ENCODE measurements at places on chromosomes 4 and X.
A peak's percentile ranks its signal among the peaks of the same experiment; 100 is the strongest.

DNA sequence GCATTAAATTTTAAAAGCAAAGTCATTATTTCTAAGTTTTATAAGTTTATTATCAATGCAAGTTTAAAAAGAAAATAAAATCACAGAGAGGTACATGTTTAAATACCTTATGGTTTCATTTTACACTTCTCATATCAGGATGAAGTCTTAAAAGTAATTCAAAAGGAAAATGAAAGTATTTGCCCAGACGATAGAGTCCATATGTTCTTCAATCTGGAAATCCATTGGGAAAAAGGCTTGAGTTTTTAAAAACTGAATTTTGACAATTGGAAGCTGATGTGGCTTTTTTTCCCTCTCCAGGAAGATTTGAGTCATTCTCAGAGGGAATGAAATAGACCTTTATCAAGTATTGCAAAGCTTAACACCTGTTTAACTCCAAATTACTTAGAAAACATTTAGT, 37.1 kb downstream of the MAB21L2 start:
- DNase-seq, result no peak

- DNase-seq, result no peak
These were observed 66.5 kb downstream of the ZFX start for GRCh38 chrX:24216037-24216436.

DNA sequence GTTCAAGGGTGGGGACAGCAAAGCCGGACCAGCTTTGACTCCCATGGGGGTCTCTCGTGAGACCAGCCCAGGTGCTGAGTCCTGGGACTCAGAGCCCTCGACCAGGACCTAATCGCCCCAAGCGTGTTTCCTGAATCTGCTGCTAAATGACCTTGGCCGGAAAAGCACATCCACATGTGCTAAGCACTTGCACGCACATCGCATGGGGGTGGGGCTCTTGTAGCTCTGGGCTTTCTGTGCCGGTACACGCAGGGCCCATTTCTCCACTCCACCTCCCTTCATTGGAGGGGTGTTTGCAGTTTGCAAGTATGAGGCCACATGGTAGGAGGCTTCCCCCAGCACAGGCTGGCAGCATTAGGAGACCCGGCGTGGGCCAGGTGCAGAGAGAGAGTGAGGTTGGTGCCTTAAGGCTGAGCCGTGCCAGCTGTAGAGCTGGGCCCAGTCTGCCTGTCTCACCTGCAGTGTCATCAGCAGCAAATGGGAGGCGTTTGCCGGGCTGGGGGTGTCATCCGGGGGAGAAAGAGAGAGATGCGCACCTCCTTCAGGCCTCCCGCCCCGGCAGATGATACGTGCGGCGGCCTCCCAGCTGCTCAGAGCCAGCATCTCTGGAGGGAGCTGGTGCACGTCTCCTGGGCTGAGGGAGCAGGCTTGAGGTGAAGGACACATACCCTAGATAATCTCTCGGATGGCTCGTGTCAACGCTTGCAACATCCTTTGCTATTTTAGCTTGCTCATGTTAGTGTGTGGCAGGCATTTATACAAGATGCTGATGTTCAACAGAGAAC, 45.2 kb upstream of the CLCN4 start:
- peak; percentile 64 for DNase-seq

DNA sequence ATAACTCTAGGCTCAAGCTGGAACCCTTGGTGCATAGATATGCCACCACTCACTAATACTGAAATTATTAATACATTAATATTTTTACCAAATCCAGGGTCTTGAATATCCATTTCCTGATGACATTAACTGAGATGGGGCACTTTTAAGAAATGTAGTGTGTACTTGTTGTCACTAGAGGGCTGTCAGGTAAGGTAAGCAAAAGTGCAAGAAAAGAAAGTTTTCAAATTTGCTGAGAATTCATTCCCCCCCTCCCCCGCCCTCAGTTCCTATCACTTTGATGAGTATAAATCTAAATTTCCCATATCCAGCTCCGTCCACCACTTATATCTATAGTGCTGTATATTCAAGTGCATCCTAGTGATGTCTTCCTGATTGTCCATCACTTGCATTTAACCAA, 20.5 kb upstream of the WDR44 start:
- DNase-seq, result peak; percentile 7

DNA sequence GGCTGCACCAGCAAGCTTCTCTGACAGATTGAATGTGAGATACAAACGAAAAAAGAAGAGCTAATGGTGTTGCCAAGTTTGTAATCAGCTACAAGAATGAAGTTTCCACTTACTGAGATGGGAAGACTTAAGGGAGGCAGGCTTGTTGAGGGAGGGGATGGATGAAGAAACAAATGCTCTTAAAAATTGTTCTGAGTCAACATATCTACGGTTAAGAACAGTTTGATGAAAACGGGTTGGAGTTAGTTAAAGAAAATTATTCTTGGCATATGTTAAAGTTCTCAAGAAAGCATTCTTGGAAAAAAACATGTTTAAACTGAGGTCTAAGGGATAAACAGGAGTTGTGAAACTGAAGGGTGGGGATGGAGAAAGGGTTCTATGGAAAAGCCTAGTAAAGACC, 816.3 kb upstream of the HS3ST1 start:
- no peak for DNase-seq

DNA sequence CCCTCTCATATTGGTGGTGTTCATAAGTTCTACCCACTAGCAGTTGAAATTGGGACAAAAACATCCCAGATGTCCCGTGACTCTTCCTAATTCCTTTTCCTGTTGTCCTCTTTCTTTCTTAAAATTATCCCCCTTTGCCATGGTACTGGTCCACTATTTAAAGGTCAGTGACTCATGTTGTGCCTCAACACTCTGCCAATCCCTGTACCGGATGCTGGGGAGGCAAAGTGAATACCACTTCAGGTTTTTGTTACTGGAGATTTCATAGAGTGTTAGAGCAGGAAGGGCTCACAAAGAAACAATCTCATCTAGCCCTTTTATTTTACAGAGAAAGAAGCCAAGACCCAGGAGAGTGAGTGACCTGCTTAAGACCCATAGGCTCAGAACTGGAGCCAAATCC, 24.6 kb downstream of the SEPTIN11 start:
- DNase-seq, result no peak

- DNase-seq, result no peak
These were observed 17.7 kb upstream of the LAMP2 start for GRCh38 chrX:120486786-120487185.

DNA sequence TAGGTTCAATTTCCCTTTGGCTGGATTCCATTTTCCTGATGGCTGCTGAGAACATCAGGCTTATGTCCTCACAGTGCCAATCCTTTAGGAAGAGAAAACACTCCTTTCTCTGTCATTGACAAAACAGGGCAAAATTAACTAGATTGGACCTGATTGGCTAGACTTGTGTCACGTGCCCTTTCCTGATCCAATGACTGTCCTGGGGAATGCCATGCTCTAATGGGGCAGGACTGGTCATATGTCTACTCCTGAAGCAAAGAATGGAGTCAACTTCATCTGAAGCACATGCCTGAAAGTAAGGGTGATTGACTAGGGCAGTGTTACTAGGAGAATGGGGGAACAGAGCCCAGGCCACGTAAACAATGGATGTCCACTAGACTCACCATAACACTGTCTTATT, 220.4 kb downstream of the KDR start:
- no peak for DNase-seq

DNA sequence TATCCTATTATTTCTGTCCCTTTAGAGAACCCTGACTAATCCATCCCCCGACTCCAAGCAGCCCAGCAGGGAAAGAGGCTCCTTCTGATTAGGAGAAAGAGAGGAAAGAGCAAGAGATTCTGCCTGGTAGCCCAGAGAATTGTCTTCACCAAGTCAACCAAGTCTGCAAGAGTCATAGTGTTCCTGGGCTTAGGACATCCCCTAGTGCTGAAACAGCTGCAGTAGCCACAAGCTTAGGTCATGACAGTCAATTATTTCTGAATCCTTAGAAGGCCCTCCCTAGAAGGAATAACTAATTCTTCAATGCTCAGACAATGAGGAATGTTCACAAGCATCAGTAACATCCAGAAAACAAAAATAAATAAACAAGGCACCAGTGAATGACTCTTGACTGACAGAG, 480.3 kb upstream of the GRIA3 start:
- no peak for DNase-seq

GRCh38 chr4:119628281-119629141, at the start of gene PDE5A:
TSS of gene PDE5A (minus strand) at chr4:119628804. CDS start at chr4:119628671, 133 bp downstream.
- DNase-seq, result peak; percentile 87

All from iris pigment epithelial cell (primary cell).